ENCODE measurements at places on chromosomes 1 and 21.

DNA sequence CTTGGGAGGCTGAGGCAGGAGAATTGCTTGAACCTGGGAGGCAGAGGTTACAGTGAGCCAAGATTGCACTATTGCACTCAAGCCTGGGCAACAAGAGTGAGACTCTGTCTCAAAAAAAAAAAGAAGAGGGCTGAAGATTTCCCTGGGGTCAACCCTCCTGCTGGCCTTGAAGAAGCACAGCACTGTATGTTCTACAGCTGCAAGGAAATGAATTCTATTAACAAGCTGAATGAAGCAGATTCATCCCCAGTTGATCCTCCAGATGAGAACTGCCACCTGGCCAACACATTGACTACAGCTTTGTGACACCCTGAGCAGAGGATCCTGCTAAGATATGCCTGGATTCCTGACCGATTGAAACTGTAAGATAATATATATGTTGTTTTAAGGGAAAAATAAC is 129.5 kb downstream of the ADSS2 start:
- no peak for DNase-seq

GRCh38 chr1:178011864-178012503 is 42.1 kb upstream of the SEC16B start:
- no peak for DNase-seq

DNA sequence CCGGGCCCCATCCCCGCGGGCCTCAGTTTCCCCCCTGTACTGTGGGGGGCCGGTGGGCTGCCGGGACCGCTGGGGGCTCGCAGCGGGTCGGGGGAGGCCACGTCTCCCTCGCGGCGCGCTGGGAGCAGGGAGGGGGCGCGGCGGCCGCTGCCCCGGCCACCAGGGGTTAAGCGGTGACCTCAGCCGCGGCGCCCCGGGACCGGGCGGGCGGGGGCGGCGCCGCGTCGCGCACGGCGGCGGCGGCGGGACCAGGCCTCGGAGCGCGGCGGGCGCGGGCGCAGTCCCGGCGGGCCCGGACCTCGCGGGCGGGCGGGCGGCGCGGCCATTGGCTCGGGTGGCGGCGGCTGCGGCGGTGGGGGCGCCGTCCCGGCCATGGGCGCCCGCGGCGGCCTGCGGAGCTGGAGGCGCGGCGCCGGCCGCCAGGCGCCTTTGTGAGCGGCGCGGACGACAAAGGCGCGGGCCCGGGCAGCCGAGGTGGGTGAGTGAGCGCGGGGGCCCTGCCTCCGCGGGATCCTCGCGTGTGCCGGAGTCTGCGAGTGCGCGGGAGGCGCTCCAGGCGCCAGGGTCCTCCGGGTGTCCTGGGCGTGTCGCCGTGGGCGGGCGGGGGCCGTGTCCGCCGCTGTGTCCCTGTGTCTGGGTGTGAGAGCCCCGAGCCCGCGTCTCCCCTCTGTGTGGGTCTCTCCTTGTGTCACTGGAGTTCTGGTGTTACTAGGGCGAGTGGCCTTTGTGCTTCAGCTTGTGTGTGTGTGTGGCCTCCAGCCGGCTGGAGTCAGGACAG is at the start of gene ARHGEF10L:
ARHGEF10L (plus strand) TSS at position 222 of the 778 bp plus-strand sequence. CDS start 40,898 bp downstream, outside the sequence.
- DNase-seq = peak; percentile 22

DNA sequence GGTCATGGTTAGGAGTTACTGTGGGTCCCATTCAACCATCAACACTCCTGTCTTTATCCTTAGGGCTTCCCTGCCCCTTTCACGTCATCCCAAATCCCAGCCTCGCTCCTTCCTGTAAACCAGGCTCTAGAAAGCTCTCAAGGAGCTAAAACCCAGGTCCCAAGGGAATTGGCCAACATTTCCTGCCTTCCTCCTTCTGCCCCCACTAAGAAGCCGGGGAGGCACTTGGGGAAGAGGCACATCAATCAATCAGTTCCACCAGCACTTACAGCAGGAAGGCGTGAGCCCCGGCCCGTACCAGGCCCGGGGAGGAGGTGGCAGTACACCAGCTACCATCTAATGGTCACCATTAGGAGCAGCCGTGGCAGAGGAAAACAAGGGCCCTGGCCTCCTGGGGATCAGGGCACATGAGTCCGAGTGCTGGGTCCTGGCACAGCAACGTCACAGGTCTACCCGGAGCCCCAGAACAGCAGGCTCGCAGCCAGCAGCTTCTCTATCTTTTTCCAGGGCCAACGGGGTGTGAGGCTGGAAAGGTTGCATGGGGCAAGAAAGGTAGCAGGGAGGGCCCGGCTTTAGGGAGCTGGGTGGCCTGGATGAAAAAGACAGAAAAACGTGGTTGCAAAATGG is 108.6 kb downstream of the CASZ1 start:
- DNase-seq = no peak

DNA sequence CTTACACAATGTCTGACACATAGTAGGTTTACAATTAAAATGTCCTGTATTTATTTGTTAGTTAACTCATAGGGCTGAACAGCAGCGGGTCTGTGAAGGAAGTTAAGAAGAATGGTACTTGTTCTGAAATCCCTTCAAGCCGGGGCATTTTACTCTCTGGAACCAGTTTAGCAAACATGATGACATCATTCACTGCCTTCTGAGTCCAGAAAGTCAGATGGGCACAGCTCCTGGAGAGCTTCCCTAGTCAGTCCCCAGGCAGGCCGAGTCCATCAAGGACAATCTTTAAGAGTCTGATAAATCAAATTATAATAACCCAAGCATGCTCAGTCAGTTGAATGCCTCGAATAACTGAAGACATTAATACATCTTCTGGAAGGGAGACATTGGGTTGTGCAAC is 125.4 kb upstream of the DAB1 start:
- DNase-seq = no peak

GRCh38 chr1:5340560-5341130 is 651.6 kb downstream of the NPHP4 start:
- no peak for DNase-seq

DNA sequence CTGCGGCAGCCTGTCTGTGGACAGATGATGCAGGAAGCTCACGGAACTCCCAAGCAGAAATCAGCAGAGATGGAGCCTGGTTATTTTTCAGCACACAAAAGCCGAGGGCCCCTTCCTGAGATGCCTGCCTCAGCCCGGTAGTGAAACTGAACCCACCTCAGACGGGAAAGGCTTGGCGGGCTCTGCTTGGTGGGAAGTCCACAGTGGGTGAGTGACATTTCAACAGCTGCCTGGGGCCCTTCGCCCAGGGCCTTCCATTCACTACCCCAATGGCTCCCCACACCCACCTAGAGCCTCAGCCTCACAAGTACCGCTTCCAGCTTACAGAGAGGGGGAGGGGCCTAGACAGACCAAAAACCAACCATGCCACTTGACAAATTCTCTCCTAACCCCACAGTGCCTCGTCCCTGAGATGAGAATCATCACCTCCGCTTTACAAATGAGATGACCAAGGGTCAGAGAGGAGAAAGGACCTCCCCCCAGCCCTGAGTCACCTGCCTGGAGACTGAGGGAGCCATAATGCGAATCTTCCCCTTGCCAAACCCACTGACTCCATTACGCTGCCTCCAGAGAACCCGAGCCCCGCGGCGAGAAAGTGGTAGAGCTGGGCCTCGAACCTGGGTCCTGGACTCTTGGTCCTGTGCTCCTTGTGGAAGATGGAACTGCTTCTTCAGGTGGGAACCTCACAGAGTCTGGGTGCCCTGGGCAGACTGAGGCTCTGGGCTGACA is 3.4 kb upstream of the ECE1 start:
- DNase-seq = no peak

- DNase-seq = peak; percentile 86
Observed at GRCh38 chr1:165376041-165376810, 19.7 kb upstream of the LMX1A start.

DNA sequence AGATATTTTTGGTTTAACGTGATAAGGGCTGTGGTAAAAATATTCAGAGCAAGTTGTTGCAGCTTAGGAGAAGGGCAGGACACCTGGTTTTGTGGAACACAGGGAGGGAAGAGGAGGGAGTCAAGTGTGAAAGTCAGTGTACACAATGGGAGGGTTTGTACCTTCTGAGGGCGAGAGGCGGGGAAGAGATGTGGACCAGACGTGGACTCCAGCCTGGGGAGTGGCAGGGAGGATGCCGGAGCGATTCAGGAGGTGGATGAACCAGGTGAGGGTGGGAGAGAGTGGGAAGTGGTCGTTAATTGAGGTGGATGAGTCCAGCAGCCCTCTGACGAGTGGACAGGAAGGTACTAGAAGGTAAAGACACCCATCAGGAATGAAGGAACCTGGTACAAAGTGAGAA is 52.2 kb upstream of the IRF2BP2 start:
- DNase-seq = no peak

Measured in Ammon's horn (tissue), 1 donor.